Colonic mucosa (tissue), 4 donors: ENCODE measurements at places on chromosomes 1 and 21. TPM values are rescaled to one million over a fixed set of nuclear protein-coding genes. Genes with fewer than 3 reads are reported as not detected.

DNA sequence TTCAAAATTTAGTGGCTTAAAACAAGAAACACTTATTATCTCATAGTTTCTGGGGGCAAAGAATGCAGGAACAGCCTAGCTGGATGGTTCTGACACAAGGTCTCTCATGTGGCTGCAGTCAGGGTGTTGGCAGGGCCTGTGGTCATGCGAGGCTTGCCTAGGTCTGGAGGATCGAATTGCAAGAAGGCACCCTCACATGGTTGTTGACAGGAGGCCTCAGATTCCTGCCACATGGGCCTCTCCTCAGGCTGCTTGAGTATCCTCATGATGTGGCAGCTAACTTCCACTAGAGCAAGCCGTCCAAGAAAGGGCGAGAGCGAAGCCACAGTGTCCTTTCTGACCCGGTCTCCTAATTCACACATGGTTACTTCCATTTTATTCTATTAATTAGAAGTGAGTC is 6.2 kb upstream of the NRIP1 start:
- no peak overlapping the region for H3K4me3 ChIP-seq
- no peaks in the 10 kb centered on the region for H3K4me1 ChIP-seq
- no peaks in the 10 kb centered on the region for H3K36me3 ChIP-seq

DNA sequence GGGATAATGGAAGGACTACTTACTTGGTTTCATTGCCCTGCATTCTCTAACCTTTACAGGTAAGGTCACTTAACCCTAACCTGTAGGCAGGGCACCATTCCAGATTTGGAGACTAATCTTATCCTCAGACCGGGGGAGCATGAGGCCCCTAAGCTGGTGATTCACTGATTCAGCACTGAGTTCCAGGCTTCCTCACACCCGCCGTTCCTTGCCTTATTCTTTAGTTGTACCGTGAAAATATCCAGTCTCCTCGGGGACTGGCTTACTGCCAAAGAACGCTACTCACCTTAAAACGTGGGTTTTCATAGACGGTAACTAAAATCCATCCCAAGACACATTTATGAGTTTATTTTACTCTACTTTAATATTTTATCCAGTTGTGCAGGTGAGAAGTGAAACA is 44.3 kb upstream of the COL24A1 start:
- DNase-seq, result no peak
- H3K27ac ChIP-seq, result no peak overlapping the region
- H3K4me3 ChIP-seq, result no peak overlapping the region
- no peaks in the 10 kb centered on the region for H3K36me3 ChIP-seq

DNA sequence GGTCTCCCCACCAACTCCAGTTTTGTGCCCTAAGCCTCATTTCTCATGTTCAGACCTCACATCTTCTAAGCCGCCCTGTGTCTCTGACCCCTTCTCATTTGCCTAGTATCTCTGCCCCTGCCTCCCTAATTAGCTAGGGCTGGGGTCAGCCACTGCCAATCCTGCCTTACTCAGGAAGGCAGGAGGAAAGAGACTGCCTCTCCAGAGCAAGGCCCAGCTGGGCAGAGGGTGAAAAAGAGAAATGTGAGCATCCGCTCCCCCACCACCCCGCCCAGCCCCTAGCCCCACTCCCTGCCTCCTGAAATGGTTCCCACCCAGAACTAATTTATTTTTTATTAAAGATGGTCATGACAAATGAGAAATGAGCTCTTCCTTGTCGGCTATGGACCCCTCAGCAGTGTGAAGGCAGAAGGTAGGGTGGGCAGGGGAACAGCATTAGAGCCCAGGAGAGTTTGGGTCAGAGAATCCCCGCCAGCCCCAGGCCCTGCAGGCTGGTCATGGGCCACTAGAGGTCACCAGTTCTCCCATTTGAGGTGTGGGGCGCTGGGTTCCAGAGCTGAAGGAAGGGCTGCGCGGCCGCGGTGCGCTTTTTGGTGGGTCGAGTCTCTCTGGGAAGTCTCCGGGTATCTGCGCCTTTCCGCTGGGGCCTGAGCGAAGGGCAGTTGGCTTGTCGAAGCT is 11.5 kb downstream of the ADAMTSL4 start:
- H3K4me1 ChIP-seq, result peaks cover 37% of the 10 kb centered on the region
- DNase-seq, result peak; percentile 93
- H3K27ac ChIP-seq, result peak overlapping the region; percentile 98
- H3K4me3 ChIP-seq, result peak overlapping the region; percentile 42
- H3K27me3 ChIP-seq, result no peaks in the 10 kb centered on the region

Gene LRRC53
- not detected for total RNA-seq

DNA sequence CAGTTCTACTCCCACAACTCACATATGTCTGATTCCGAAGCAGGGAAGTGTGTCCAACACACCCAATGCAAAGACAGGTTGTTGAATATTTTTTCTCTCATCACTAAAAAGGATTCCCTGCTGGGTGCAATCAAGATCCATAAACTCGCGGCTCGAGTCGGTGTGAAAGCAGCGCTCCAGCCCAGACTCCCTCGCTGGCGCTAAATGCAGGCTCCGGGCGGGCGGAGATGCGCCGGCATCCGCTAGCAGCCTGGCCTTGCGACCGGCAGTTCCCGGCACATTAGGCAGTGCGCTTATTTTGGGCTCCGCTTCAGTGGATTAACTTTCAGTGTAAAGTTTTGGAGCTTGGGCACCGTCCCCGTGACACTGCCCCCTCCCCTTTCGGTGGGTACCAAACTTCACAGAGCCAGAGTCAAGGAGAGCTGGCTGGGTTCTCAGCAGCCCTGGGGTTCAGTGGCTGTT is 87.7 kb upstream of the POU3F1 start:
- H3K4me1 ChIP-seq, result no peaks in the 10 kb centered on the region
- DNase-seq, result no peak
- no peaks in the 10 kb centered on the region for H3K36me3 ChIP-seq
- no peak overlapping the region for H3K4me3 ChIP-seq
- peaks cover 14% of the 10 kb centered on the region for H3K27me3 ChIP-seq

Gene TMOD4
- total RNA-seq, result 0.67 TPM

DNA sequence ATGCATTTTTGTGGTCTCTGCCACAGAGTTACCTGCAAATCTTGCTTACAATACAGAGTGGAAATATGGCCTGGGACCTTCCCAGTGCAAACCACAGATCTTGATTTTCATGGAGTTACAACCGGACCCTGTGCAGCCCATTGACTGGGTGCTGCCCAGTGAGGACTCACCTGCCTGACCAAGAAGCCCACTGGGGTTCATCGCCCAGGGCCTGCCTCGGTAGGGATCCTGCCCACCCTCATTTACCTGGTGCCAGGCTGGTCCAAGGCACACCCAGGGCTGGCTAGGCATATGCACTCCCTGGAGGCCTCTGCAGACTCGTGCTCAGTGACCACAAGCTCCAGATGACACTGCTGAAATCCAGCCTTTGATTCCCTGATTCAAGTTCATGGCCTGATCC is 572.7 kb downstream of the NPHP4 start:
- no peaks in the 10 kb centered on the region for H3K36me3 ChIP-seq
- DNase-seq, result no peak
- H3K4me3 ChIP-seq, result no peak overlapping the region
- H3K4me1 ChIP-seq, result no peaks in the 10 kb centered on the region
- no peak overlapping the region for H3K27ac ChIP-seq
- no peaks in the 10 kb centered on the region for H3K27me3 ChIP-seq

Gene LY9
- 1.2 TPM for total RNA-seq

DNA sequence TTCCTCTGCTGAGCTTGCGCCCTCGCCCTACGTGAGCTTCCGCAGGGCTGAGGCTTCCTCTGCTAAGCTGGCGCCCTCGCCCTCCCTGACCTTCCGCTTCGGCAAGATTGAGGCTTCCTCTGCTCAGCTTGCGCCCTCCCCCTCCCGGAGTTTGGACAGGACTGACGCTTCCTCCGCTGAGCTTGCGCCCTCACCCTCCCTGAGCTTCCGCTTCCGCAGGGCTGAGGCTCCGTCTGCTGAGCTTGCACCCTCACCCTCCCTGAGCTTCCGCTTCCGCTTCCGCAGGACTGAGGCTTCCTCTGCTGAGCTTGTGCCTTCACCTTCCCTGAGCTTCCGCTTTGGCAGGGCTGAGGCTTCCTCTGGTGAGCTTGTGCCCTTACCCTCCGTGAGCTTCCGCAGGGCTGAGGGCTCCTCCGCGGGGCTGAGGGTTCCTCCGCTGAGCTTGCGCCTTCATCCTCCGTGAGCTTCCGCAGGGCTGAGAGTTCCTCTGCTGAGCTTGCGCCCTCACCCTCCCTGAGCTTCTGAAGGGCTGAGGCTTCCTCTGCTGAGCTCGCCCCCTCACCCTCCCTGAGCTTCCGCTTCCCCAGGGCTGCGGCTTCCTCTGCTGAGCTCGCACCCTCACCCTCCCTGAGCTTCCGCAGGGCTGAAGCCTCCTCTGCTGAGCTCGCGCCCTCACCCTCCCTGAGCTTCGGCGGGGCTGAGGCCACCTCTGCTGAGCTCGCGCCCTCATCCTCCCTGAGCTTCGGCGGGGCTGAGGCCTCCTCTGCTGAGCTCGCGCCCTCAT is 753.6 kb upstream of the TPTE start:
- H3K27ac ChIP-seq, result no peak overlapping the region
- H3K27me3 ChIP-seq, result no peaks in the 10 kb centered on the region
- H3K4me1 ChIP-seq, result no peaks in the 10 kb centered on the region
- H3K4me3 ChIP-seq, result no peak overlapping the region
- DNase-seq, result no peak

DNA sequence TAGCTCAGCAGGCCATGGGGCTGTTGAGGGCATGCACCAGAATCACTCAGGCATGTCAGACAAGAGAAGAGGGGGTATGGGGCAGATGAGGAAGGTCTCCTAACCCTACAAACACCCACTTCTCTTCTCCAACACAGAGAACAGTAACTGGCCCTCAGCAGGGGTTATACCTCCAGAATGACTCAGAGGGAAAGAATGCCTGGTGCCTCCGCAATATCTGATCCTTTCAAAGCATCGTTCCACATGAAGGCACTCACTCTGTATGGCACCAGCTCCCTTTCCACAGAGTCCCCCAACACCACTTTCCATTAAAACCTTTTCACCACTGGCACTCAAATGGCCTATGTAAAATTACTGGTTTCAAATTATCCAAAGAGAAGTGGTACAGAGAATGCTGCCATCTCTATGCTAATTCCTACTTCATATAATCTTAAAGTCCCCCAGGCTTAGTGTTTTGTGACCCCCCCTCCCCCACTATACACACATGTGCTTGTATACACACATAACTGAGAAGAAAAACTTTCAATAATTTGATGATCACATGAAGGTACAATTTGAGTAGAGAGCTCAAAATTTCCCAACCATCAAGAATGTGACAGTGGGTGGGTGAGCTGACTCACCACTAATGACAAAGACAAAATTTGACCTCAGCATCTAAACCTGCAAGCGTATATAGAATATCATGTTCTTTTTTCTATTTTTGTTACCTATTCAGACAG is 91.5 kb downstream of the SIPA1L2 start:
- DNase-seq, result no peak
- no peak overlapping the region for H3K4me3 ChIP-seq
- H3K27me3 ChIP-seq, result no peaks in the 10 kb centered on the region

- no peak for DNase-seq
- H3K4me3 ChIP-seq, result no peak overlapping the region
- no peaks in the 10 kb centered on the region for H3K36me3 ChIP-seq
Measured at GRCh38 chr1:241612533-241613477, 27.4 kb downstream of the CHML start.
